Eye (tissue), 1 donor: ENCODE measurements at places on chromosomes 1 and 21.
A peak's percentile ranks its signal among the peaks of the same experiment; 100 is the strongest.

- DNase-seq, result peak; percentile 90
Observed at GRCh38 chr1:101288491-101288944, 51.7 kb downstream of the S1PR1 start.

GRCh38 chr1:54474310-54475251 is 68.4 kb upstream of the SSBP3 start:
- peak; percentile 84 for DNase-seq

DNA sequence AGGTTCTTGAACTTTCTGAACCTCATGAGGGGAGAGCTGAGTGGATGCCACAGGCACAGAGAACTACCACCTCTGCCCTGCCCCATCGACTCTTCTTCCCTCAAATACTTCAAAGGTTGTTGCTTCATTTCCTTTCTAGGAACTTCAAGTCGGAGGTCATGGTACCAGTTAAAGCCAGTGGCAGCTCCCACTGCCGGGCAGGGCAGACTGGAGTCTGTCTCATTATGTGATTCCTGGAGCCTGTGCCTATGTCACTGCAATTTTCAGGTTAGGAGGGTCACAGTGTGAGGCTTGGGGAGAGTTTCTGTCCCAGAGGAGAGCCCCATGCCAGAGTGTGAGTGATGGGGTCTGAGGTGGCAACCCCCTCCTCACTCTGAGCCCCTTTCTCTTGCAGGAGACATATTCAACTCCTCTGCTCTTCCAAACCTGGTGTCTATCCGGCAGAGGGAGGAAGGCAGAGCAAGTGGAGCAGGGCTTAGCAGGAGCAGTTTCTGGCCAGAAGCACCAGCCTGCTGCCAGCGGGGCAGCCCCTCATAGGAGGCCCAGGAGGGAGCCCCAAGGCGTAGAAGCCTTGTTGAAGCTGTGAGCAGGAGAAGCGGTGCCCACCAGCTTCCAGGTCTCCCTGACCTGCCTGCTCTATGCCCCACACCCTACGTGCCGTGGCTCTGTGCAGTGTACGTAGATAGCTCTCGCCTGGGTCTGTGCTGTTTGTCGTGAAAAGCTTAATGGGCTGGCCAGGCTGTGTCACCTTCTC is 29.3 kb downstream of the CAMK1G start:
- DNase-seq, result no peak

GRCh38 chr1:207300970-207301369 is 20.5 kb upstream of the CD55 start:
- DNase-seq, result no peak

DNA sequence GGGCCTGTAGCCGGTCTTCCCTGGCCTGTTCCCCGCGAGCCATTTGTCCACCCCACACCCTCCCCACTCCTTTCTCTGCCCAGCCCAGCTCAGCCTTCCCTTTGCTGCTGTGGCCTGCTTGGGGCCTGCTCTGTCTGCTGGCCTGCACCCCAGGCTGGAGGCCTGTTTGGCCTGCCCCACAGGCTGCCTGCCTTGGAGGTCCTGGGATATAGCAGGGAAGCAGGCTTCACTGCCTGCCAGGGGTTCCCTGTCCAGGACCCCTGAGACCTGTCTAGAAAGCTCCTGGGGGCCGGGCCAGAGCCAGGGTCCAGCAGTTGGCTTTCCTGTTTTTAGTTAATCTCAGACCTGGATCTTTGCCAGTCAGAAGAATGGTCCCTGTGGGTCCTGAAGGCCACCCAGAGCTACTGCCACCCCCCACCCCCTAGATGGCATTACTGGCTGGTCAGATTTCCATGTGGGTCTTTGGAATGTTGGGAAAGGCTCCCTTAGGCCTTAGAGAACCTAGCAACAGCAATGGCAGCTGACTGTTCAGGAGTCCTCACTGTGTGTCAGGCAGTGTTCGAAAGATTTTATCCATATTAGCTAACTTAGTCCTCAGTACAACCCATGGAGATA is 7.7 kb downstream of the ZNF362 start:
- DNase-seq, result no peak

GRCh38 chr1:32869923-32870614 is 643 bp downstream of the FNDC5 start:
- peak; percentile 44 for DNase-seq

- DNase-seq, result no peak
Observed at GRCh38 chr1:85330214-85330631, 53.8 kb upstream of the BCL10 start.

GRCh38 chr1:34500451-34500850 is 254.4 kb upstream of the GJB5 start:
- DNase-seq, result peak; percentile 70

DNA sequence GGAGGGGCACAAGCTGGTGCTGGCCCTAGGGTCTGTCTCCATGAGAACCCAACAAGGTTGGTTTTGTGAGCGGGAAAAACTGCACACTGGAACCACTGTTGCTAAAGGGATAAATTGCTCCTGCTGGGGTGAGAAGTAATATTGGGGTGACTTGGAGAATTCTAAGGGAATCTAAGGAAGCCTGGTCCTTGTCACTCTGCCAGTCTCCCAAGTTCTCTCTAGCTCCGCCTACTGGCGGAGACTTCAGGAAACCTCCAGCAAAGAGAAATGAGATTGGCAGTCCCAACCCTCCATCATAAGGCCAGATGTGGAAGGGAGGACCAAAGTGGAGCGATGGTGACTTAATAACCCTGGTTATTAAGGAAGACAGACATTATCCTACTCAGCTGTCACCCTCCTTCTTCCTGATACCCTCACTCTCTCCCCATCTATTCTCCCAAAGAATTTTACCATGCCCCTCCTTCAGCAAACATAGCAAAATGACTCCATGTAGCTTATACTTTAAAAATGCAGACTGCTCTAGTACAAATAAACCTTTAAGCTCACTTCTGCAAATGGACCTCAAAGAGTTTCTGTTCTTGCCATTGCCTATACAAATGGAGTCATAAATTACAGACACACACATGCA is 2.7 kb downstream of the LCE1F start:
- no peak for DNase-seq

DNA sequence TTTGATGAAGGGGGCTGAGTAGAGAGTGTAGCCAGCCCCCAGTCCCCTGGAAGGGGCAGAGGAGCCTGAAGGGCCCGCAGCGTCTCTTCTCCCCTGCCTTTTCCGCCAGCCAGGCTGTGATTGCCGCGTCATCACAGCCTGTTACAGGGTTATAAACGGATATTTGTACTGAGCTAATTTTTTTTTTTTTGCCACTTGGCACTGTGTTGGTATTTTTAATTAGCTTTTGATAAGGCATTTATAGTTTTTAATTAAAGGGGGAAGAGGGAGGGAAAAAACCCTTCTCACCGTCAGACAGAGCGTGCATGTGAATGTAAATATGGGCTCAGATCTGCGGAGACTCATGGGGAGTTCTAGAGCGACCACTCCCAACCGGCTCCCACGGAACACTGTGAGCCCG is 97.7 kb upstream of the ACTL8 start:
- DNase-seq, result no peak

GRCh38 chr1:45141247-45142003 is 65.0 kb downstream of the ZSWIM5 start:
- no peak for DNase-seq

DNA sequence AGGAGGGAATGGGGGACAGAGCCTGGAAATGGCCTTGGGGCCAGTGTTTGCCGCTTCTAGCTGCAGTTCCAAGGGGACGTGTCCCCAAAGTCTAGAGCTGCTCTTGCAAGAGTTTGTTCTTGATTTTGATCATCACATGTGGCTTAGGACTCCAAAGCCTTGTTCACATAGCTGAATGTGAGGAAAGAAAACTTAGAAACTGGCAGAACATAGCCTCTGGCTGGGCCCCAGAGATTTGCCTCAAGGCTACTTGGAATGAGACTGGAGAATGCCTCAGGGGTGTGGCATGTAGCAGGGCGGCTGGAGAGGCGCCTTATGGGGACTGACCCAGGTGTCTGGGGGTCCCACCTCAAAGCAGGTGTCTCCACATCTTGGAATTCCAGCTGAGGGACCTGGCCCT is 2.3 kb downstream of the PDXK start:
- no peak for DNase-seq

DNA sequence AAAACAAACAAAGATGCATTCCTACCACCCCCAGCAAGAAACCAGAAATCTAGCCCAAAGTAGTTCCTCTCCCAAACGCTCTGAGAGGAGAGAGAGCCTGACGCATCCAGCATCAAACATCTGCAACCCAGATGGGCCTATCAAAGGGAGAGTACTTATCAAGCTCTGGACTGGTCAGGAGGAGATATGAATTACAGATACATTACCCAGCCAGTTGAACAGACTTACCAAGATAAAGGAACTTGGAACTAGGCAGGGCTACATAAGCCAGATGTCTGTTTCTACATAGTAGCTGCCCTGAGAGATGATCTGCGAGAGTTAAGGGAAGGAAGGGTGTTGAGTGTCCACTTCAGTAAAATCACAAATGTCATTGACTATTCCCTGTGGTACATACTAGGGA is 138.4 kb downstream of the PAPPA2 start:
- no peak for DNase-seq

DNA sequence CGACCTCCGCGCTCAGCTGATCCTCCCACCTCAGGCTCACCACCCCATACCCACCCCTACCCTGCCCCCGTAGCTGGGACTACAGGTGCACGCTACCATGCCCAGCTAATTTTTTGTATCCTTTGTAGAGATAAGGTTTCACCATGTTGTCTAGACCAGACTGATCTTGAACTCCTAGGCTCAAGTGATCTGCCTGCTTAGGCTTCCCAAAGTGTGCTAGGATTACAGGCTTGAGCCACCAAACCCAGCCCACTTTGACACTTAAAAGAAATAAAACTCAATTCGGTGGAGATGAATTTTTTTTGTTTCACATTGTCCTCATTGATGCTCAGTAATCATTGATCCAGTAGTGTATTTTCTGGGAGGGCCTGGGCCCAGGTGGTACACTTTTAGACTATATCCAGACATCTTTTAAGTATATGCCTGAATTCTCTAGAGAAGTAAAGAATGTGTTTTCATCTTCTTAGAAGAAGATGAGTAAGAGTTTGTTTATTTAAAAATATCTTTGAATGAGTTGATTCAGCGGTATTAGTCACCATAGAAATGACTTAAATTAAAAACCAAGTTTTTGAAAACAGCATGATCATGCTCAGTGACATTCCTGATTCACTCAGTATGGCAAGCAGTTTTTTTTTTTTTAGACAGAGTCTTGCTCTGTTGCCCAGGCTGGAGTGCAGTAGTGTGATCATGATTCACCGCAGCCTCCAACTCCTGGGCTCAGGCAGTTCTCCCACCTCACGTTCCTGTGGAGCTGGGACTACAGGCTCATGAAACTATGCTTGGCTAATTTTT is 57.8 kb downstream of the EPB41 start:
- DNase-seq, result no peak

- DNase-seq, result no peak
Observed at GRCh38 chr1:184424945-184425344, 38.1 kb downstream of the C1orf21 start.

GRCh38 chr1:201254625-201255478 is 28.5 kb upstream of the PKP1 start:
- peak; percentile 86 for DNase-seq

GRCh38 chr1:38915352-38915948 is 26.2 kb downstream of the RHBDL2 start:
- DNase-seq, result no peak

GRCh38 chr1:37556712-37557196 is at the start of gene DNALI1:
DNALI1 (plus strand) TSS chr1:37556940; CDS start chr1:37556995, 55 bp downstream.
- peak; percentile 97 for DNase-seq

DNA sequence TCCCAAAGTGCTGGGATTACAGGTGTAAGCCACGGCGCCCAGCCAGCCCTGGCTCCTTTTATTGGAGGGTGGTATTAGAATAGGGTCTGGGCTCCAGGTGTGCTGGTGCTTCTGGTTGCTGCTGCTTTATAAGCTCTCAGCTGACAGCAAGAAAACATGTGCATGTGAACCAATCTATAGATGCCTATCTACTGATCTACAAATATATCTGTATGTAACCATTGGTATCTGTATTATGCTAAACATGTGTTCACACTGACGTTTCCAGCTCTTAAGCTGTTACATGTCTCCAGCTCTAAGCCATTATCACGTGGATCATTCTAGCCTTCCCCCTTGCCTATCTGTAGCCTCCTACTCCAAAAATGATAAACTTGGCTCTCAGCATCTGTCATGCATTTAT is 82.4 kb downstream of the ST6GALNAC3 start:
- DNase-seq, result no peak

DNA sequence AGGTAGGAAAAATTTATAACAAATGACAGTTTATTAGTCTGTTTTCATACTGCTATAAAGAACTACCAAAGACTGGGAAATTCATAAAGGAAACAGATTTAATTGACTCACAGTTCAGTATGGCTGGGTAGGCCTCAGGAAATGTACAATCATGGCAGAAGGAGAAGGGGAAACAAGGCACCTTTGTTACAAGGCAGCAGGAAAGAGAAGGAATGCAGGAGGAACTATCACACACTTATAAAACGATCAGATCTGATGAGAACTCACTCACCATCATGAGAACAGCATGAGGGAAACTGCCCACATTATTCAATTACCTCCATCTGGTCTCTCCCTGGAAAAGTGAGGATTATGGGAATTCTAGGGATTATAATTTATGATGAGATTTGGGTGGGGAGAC is 61.3 kb downstream of the ASB17 start:
- DNase-seq, result no peak

DNA sequence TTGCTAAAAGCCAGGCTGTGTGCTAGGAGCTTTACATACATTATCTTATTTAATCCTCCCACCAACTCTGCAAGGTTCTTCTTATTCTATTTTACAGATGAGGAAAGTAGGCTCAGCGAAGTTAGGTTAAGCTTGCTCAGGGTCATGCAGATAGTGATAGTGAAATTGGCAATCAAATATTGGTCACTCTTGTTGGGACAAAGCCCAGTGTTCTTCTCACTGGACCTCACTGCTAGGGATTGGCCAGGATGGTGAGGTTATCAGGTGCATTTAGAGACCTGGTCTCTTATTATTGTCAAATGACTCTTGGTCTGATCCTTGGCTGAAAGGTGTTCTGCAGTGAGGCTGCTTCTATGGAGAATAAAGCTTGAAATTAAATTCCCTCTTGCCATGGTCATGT is 145.1 kb downstream of the CNIH3 start:
- no peak for DNase-seq

- DNase-seq, result no peak
Observed at GRCh38 chr1:234525099-234525799, 46.3 kb upstream of the TARBP1 start.

GRCh38 chr1:182563095-182563494 is 26.0 kb downstream of the RNASEL start:
- no peak for DNase-seq

- DNase-seq, result no peak
Observed at GRCh38 chr21:36388096-36388495, 2.9 kb downstream of the CHAF1B start.

DNA sequence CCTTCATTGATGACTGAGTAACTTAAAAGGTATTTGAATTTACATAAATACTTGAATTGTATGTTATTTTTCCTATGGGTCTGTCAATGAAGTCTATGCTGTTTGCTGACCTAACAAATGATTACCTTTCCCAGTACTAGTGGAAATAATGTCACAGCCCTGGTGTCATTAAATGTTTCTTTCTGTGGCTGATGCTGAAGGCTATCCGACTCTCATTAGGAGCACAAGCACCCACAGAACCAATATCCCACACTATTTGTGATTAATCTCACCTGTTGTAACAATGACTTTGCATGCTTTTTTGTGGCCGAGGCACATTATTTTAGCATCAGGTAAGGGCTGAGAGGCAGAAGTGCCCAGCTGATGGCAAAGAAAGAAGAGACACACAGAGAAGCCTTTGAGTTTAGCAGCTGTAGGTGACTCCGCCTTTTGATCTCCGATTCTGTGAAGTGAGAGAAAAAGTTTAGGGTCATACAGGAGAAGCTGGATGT is 25.8 kb upstream of the TRIM45 start:
- no peak for DNase-seq

- DNase-seq, result peak; percentile 18
Observed at GRCh38 chr21:19523746-19524145, 1120.2 kb upstream of the TMPRSS15 start.
